Fibroblast of skin of back (primary cell): ENCODE measurements at places on chromosomes 16 and 17.

DNA sequence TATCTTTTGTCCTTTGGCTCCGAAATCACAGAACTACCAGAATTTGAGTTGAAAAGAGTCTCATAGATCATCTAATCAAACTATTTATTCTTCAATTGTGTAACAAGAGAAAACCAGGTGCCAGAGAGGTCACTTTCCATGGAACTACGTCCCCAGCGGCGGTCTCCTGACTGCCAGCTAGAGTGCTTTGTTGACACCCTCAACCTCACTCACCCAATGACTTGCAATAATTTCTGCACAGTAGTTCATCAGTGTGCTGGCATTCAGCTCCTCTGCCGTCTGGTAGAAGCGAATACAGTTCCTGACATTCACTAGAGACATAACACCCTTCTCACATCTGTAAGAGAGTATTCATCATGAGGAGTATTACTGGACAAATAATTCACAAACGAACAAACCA, 54.2 kb downstream of the ANKFY1 start:
- no peak for DNase-seq

DNA sequence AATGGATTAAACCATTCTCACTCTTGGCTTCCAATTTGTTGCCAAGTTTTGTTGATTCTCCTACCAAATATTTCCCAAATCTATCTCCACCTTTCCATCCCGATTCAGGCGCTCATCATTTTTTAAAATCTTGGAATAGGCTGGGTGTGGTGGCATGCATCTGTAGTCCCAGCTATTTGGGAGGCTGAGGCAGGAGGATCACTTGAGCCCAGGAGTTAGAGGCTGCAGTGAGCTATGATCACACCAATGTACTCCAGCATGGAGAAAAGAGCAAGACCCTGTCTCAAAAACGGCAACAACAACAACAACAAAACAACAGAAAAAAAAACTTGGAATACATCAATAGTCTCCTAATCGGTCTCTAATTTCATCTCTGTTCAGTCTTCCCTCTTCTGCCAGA, 902 bp upstream of the NKIRAS2 start:
- no peak for DNase-seq

- DNase-seq: no peak
Observed at GRCh38 chr17:40483679-40484078, 17.7 kb downstream of the TNS4 start.

GRCh38 chr17:47692895-47693730, 848 bp upstream of the TBKBP1 start:
- no peak for DNase-seq

GRCh38 chr17:80604009-80604669, 59.5 kb downstream of the RPTOR start:
- DNase-seq: no peak

- no peak for DNase-seq
Observed at GRCh38 chr17:73650617-73651200, 6.5 kb upstream of the SDK2 start.

DNA sequence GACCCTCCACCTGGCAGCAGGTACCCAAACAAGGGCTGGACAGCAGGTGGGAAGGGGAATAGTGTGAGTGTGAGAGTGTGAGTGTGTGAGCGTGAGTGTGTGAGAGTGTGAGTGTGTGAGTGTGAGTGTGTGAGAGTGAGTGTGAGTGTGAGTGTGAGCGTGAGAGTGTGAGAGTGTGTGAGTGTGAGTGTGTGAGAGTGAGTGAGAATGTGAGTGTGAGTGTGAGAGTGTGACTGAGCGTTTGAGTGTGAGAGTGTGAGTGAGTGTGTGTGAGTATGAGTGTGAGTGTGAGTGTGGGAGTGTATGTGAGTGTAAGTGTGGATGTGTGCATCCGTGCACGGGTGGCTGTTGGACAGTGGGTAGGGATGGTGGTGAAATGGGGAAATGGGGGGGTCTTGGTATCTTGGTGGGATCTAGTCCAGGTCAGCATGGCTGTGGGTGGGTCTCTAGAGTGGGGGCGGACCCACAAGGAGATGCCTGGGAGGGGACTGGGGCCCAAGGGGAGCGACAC, 408 bp downstream of the ADGRG1 start:
- no peak for DNase-seq

- no peak for DNase-seq
Observed at GRCh38 chr16:56815721-56816120, 49.3 kb upstream of the SLC12A3 start.

- no peak for DNase-seq
Observed at GRCh38 chr16:19396555-19397011, 21.1 kb upstream of the TMC5 start.

- no peak for DNase-seq
Observed at GRCh38 chr16:54071514-54071913, 215.1 kb downstream of the IRX3 start.

DNA sequence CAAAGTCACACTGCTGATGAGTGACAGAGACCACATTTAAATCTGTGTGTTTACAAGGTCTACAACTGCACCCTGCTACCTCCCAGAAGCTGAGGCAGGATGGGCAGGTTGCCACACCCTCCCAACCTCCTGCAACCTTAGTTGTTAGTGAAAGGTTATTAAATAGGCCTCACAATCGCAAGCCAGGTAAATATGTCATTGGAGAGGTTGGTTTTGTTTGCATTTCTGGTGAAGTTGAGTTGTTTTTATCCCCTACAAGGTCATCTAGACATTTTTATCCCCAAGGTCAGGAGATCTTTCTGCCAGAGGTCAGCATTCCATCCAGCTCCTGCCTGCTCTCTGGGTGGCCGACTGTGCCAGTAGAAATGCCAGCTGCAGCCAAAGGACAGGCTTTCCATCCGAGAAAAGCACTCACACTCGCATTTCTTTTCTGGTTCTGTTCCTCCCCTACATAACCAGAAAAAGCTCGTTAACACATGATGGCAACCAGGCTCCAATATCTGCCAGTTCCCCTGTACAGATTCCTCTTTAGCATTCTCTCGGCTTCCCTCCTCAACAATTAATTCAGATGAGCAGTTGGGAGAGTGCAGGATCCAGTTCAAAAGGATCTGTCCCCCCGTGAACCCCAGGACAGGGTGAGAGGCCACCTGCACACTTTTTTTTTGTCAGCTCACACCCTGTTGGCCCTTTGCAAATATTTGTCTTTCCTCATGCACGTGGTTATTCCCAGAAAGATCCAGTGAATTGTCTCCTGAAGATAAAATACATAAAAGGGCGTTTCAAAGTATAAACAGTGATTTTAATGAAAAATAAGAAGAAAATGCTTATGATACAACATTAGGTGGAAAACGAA, 562.8 kb downstream of the MAF start:
- no peak for DNase-seq

- no peak for DNase-seq
Observed at GRCh38 chr17:48873209-48873608, 19.4 kb upstream of the ATP5MC1 start.

DNA sequence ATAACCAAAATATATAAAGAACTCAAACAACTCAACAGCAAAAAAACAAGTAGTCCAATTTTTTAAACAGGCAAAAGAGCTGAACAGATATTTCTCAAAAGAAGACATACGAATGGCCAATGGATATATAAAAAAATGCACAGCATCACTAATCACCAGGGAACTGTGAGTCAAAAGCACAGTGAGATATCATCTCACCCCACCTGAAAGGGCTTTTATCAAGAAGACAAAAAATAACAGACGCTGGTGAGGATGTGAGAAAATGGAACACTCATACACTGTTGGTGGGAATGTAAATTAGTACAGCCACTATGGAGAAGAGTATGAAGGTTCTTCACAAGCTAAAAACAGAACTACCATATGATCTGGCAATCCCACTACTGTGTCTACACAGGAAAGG, 7.4 kb downstream of the XYLT1 start:
- no peak for DNase-seq

GRCh38 chr16:80346111-80346632, 194.6 kb upstream of the DYNLRB2 start:
- DNase-seq: peak; percentile 76

DNA sequence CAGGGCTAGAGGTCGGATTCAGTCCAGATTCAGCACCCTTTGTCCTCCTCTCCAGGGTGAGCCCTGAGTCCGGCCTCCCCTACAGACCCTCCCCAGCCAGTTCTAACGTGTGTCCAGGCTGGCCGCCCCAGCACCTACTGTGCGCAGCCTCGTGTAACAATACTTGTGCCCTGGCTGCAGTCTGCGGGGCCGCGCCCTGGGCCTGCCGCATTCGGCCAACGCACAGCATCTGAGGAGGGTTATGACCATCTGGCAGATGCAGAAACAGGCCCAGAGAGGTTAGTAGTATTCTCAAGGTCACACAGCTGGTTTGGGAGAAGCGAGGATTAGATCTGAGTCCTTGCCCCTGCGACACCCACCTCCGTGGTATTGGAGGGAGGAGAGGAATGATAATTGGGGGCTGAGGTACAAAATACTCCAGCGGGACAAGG, 968 bp downstream of the RIPOR1 start:
- DNase-seq: no peak

DNA sequence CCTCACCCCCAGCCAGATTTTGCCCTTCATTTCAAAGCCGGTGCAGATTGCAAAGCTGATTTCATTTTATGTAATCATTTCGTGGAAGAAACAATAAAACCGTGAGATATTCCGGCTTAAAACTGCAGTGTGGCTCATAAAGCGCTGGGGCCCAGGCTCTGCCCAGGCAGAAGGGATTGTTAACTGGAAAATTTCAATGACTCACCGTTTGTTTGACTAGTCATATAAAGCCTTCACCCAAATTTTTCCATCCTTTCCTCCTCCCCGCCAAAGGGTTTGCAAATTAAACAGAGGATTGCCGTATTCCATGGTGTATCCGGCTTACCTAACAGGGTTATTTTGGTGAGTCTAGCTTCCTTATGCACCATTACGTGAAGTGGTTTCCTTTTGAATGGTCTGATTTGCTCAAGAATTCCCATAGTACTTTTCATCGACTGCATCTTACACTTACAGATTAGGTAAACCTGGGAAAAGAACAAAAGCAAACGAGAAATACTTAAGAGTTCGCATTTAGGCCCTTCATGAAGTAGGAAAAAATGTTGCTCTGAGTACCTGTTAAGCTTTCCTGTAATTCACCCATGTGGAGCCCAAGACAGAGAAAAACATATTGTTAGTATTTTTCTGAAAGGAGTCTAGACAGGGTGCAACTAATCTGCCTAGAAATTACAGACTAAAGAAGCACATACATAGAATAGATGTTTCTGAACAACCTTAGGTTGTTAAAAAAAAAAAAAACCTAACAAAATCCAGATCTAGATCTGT, 949 bp upstream of the GSPT1 start:
- DNase-seq: peak; percentile 39

DNA sequence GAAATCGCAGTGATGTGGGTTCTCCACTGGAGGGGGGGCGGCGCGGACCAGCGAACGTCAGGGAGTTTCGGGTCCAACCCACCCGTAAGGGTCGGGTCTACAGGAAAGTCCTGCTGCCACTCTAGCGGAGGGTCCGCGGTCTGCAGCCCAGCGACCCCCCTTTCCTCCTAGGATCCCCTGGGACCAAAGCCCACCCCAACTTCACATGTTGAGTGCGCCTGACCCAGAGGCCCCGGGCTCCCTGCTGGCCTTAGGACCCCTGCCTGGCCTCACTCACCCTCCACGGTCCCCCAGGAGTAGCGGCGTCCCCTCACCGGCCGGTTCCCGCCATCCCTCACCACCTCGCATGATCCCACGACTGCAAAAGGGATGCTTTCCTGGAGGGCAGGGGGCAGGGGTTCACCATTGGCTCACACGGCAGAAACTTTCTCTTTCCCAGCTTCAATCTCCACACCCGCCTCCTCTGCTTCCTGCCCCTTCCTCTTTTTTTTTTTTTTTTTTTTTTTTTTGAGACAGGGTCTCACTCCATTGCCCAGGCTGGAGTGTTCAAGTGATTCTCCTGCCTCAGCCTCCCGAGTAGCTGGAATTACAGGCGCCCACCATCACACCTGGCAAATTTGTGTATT, 3.1 kb downstream of the SEPTIN1 start:
- no peak for DNase-seq

DNA sequence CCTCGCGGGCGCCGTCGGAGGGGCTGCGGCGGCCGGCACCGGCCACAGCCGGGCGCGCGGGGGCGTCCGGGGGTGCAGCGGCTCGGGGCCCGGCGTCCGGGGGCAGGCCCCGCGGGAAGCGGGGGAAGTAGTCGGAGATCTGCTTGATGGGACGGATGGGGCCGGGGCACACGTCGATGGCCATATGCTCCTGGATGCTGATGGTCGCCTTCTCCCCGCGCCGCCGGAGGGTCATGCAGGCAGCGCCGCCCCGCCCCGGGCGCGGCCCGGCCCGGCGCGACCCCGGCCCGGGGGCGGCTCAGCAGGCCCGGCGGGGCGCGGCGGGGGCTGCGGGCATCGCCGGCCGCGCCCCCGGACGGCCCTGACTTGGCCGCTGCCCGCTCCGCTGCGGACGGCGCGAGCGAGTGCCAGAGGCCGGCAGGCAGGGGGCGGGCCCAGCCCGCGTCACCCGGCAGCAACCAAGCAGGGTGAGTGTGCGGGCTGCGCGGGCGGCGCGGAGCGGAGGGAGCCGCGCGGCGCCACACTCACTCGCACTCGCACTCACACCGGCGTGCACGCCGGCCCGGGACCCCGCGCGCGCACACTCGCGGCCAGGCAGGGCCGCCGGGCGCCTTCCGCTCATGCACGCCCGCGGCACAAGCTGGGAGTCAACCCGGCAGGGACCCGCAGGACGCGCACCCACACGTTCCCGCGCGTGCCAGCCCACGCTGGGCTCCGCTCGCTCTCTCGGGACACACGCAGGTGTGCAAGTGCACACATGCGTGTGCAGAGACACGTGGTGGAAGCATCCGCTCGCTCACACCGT, at the start of gene DOC2B:
Gene DOC2B (minus strand): TSS at position 406 of the 805 bp plus-strand sequence. CDS start 171 bp downstream, at position 235.
- peak; percentile 15 for DNase-seq

DNA sequence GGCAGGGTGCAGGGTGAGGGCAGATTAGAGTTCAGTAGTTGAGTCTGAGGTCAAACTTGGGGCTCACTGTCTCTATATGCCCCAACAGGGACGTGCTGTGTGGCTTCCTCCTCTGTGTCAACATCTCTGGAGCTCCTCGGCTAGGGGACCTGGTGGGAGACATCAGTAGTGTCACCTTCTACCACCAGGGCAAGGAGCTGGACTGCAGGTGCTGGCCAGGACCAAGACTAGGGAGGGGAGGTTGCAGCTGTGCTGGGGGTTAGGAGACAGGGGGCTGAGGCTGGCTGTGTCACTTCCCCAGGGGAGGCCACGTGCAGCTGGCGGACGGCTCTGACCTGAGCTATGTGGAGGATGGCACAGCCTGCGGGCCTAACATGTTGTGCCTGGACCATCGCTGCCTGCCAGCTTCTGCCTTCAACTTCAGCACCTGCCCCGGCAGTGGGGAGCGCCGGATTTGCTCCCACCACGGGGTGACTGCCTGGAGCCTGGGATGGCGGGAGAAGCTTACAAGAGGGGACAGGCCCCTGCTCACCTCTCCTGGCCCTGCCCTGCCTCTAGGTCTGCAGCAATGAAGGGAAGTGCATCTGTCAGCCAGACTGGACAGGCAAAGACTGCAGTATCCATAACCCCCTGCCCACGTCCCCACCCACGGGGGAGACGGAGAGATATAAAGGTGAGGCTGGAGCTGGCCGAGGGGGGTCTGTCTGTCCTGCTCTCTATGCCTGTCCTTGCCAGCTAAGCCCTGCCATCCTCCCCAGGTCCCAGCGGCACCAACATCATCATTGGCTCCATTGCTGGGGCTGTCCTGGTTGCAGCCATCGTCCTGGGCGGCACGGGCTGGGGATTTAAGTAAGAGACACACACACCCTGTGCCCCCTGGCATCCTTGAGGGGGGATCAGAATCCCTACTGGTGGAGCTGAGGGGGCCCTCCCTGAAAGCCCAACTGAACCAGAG, 18.9 kb downstream of the ADAM11 start:
- no peak for DNase-seq

- DNase-seq: peak; percentile 89
Observed at GRCh38 chr17:15260376-15261257, 4.5 kb downstream of the PMP22 start.
